ENCODE measurements at places on chromosomes 7 and 10.

DNA sequence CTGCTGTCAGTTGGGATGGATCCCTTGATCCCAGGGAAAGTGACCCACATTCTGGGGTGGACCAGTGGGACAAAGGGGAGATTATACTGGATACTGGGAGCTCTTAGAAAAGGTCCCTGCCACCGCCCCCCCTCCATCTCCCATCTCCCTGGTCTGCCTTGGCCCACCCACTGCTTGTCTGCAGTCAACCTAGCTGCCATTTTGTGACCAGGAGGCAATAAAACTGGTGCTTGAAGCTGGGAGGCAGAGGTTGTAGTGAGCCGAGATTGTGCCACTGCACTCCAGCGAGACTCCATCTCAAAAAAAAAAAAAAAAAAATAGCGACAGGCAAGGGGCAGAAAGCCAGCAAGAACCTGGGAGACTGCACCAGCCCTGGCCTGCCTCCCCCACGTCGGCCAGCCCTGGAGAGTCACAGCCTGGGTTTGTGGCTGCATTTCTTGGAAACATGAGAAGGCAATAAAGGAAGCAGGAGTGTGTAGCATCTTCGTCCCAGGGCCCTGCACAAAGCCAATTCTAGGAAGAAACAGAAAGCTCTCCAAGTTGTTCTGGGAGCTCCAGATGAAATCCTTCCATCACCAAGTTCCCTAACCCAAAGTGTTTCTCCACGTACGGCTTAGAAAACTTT, 4.7 kb upstream of the ARPC1B start:
- DNase-seq = no peak

DNA sequence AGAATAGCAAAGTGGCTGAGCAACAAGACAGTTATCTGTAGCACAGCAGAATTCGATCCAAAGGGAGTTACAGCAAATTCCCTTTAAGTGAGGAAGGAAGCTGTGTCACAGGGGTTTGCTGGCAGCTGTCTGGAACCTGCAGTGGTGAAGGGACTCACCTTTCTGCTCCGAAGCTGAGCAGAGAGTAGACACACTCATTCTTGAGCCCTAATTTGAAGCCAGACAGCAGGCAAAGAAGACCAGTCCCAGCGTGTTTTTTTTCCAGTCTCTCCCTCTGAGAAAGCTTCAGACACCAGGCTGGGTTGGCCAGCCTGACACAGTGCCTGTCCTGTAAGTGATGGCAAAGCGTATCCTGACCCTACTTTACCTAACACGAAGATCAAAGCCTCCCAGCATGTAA, 210.7 kb downstream of the TRIL start:
- no peak for DNase-seq

DNA sequence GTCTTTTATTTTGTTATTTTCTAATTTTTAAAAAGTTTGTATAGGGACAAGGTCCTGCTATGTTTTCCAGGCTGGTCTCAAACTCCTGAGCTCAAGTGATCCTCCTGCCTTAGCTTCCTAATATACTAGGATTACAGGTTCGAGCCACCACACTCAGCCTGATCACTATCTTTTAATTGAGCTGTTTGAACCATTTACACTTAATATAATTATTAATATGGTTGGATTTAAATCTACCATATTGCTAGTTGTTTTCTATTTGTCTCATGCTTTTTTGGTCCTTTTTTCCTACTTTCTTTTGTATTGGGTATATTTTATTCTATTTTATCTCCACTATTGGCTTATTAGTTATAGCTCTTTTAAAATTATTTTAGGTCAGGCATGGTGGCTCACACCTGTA, 13.2 kb upstream of the CNOT4 start:
- DNase-seq = no peak

- no peak for DNase-seq
Observed at GRCh38 chr10:66828957-66829356, 96.9 kb upstream of the LRRTM3 start.

GRCh38 chr7:100823140-100823525, 4.2 kb downstream of the EPHB4 start:
- no peak for DNase-seq

- DNase-seq = no peak
Observed at GRCh38 chr10:78889536-78890063, 179.2 kb upstream of the ZMIZ1 start.

All from erythroblast (primary cell).